ENCODE measurements at places on chromosomes 1 and 21. TPM values are rescaled to one million over a fixed set of nuclear protein-coding genes. Genes with fewer than 3 reads are reported as not detected.

The HORMAD1 gene
- total RNA-seq = not detected

DNA sequence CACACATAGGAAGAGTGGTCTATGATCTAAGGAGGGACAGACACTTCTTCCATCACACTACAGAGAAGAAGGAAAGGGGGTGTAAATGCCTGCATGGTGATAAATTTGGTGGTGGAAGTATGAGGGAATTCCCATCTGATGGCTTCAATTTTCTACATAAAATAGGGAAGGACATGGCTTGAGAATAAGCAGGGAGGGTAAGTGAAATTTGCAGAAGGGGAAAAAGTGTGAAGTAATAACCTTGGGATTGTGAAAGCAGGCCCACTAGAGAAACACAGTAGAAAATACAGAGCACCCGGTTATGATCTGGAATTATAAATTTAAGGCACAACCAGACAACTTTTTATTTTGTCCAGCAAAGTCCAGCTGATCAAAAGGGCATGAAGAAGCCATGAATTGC is 22.7 kb upstream of the HIVEP3 start:
- DNase-seq = no peak
- no peaks in the 10 kb centered on the region for H3K27me3 ChIP-seq
- H3K36me3 ChIP-seq = peaks cover 2% of the 10 kb centered on the region
- H3K27ac ChIP-seq = no peak overlapping the region
- no peak overlapping the region for H3K4me3 ChIP-seq

GRCh38 chr1:181057079-181057478 is 23.3 kb downstream of the MR1 start:
- no peaks in the 10 kb centered on the region for H3K27me3 ChIP-seq
- H3K36me3 ChIP-seq = peaks cover 34% of the 10 kb centered on the region
- no peak overlapping the region for H3K4me3 ChIP-seq
- DNase-seq = no peak

DNA sequence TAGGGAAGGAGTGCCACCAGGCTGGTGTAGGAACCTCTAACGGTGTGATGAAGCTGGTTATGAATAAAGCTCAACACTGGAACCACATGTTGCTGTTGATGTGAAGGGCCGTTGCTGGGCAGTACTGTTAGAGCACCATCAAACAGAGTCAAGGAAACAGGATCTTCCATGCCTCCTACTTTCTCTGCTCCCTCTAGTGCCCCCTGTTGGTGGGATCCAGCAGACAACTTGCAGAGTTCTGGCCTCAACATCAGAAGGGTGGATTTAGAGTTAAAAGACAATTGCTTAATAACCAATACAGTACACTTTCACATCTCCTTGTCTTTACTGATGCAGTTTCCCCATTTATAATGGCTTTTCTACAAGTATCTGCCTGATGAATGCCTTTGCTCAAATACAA is 336.4 kb downstream of the NTNG1 start:
- H3K4me1 ChIP-seq = peaks cover 13% of the 10 kb centered on the region
- DNase-seq = peak; percentile 27
- no peak overlapping the region for H3K27ac ChIP-seq
- H3K4me3 ChIP-seq = no peak overlapping the region

DNA sequence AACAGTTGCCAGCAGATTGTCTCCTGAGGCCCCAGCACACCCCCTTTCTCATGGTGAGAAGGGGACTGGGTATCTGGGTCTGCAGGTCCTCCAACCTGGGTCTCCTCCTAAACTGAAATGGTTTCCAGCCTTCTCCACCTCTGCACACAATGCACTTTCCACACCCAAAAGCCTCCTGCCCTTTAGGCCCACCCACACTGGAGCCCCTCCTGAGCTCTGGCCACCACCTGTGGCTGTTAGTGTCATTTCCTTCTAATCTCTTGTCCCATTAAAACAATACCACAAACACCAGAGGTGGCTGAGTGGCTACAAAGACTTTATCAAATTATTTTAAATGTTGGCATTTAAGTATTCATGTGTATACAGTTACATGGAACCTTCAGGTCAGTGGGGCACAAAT is 11.5 kb downstream of the GPR3 start:
- no peak overlapping the region for H3K4me3 ChIP-seq
- peaks cover 3% of the 10 kb centered on the region for H3K36me3 ChIP-seq
- H3K27ac ChIP-seq = peak overlapping the region; percentile 83

- H3K27me3 ChIP-seq = no peaks in the 10 kb centered on the region
- no peak overlapping the region for H3K27ac ChIP-seq
- DNase-seq = no peak
- peaks cover 24% of the 10 kb centered on the region for H3K4me1 ChIP-seq
Observed at GRCh38 chr21:42469272-42469671, 26.8 kb downstream of the RSPH1 start.

GRCh38 chr1:87620807-87621206 is 292.1 kb downstream of the LMO4 start:
- H3K36me3 ChIP-seq = no peaks in the 10 kb centered on the region
- DNase-seq = no peak
- H3K27me3 ChIP-seq = peaks cover 1% of the 10 kb centered on the region
- H3K27ac ChIP-seq = no peak overlapping the region

All from activated CD8-positive, alpha-beta T cell treated with anti-CD3 and anti-CD28 coated beads for 36 hours (primary cell).